ENCODE measurements at places on chromosomes 7 and 10.
A peak's percentile ranks its signal among the peaks of the same experiment; 100 is the strongest.

GRCh38 chr10:77012812-77013500, 624.7 kb downstream of the KCNMA1 start:
- DNase-seq, result no peak

- DNase-seq, result no peak
Observed at GRCh38 chr7:85014936-85015660, 171.8 kb downstream of the SEMA3D start.

- DNase-seq, result no peak
Observed at GRCh38 chr10:44989597-44990301, 11.0 kb upstream of the ZNF22 start.

DNA sequence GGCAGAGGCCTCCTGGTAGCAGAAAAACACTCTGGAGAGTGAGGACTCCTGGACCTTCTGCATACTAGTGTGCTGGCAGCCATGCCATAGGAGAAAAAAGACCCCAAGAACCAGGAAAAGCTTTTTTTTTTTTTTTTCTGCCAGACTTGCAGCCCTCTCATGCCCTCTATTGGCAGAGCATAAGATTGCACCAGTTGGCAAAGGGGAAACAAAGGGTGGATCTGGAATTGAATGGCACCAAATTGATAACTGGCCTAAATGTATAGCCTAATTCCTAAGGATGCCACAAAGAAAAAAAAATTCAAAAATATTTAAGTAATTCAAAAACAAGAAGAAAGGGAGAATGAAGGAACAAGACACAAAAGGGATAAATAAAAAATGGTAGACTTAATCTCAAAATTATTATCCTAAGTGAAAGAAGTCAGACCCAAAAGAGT, 112.5 kb upstream of the GHITM start:
- no peak for DNase-seq

- DNase-seq, result no peak
Observed at GRCh38 chr7:93890464-93891068, at the start of gene TFPI2. TFPI2 (minus strand) TSS chr7:93890753; CDS start chr7:93890678, 75 bp downstream.

DNA sequence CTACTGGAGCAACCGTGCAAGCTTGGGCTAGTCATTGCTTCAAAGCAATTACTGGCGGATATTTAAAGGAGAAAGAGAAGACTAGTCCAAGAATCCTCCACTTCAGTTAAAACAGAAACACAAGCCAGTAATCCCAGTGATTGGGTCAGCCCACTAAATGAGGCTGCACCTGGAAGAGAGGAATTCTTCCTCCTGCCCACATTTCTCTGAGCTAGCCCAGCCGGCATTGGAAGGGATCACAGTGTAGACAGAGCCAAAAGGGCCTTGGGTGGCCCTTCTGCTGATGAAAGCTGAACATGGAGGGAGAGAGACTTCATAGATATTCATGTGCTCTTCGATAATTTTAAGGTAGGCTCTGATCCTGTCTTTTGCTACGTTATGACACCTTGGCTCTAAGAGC, 228.4 kb downstream of the KIAA1217 start:
- no peak for DNase-seq

DNA sequence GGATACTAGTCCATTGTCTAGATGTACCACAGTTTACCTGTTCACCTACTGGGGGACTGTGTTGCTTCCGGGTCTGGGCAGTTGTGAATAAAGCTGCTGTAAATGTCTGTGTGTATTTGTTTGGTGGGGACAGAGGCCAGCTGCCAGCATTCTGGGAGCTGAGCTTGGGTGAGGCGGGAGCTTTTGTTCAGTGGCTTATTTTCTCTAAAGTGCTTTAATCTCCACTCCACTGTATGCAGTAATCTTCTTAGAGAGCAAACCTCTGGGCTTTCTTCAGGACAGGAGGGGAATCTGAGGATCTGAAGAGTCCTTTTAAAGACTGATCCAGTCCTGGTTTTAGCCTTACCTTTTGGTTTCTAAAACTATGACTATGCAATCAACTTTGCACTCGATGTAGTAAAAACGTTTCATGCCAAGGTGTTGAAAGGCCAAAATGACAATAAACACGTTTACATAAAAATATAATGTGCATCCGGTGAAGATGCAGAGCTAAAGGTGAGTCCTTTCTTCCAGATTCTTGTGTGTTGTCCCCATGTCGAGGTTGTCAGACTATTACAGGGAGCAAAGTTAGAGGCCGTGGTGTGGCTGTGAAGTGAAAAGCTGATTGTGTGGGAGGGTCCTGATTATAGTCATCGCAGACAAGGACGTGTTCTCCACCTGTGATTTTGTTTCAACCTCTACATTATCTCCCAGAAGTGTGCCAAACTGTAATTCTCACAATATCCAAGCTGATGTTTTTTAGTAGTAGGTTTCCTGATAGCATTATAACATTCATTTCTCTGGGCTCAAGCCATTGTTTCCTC, 279.8 kb downstream of the CAMK1D start:
- DNase-seq, result no peak

GRCh38 chr7:108222236-108222892, 92.2 kb upstream of the LAMB4 start:
- no peak for DNase-seq

DNA sequence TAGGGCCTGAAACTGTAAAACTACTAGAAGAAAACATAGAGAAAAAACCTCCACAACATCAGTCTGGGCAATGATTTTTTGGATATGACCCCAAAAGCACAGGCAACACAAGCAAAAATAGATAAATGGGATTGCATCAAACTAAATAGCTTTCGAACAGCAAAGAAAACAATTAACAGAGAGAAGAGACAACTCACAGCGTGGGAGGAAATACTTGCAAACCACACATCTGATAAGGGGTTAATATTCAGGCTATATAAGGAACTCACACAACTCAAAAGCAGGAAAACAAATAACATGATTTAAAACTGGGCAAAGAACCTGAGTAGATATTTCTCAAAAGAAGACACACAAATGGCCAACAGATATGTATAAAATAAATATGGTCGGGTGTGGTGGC, 7.7 kb upstream of the GSTK1 start:
- DNase-seq, result no peak

DNA sequence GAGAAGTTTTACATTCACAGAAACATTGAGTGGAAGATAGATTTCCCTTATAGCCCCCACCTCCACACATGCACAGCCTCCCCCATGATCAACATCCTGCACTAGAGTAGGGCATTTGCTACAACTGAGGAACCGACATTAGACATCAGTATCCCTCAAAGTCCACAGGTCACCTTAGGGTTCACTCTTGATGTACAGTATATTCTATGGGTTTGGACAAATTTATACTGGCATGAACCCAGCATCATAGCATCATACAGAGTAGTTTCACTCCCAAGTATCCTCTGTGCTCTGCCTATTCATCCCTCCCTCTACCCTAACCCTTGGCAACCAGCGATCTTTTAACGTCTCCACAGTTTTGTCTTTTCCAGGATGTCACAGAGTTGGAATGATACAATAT, 64.4 kb downstream of the VSTM4 start:
- no peak for DNase-seq

- DNase-seq, result no peak
Observed at GRCh38 chr7:137942484-137943115, 59.3 kb downstream of the CREB3L2 start.

GRCh38 chr10:49830846-49831245, 68.7 kb upstream of the OGDHL start:
- no peak for DNase-seq

DNA sequence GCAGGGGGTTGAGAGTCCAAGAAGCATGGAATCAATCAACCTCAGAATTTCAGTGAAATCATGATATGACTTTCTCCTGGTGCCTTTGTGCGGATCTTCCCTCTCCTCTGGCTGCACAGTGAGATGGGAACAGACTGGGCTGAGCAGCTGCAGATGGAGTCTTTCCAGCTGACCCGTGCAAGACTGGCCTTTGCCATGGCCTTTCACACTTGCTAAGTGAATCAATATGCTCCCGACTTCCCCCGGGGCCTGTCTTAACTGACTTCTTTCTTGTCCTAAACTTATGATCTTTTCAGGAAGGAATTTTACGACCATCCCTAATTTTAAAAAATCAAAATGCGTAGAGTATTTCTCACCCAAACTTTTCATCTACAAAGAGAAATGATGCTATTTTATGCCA, 469.9 kb downstream of the GALNT17 start:
- no peak for DNase-seq

- DNase-seq, result no peak
Observed at GRCh38 chr7:80370587-80370986, 141.3 kb downstream of the GNAT3 start.

GRCh38 chr7:100003711-100004661, 11.4 kb upstream of the ZKSCAN1 start:
- no peak for DNase-seq

GRCh38 chr7:42145539-42145938, 91.5 kb downstream of the GLI3 start:
- DNase-seq, result no peak

GRCh38 chr7:124171068-124171467, 138.2 kb upstream of the TMEM229A start:
- no peak for DNase-seq

DNA sequence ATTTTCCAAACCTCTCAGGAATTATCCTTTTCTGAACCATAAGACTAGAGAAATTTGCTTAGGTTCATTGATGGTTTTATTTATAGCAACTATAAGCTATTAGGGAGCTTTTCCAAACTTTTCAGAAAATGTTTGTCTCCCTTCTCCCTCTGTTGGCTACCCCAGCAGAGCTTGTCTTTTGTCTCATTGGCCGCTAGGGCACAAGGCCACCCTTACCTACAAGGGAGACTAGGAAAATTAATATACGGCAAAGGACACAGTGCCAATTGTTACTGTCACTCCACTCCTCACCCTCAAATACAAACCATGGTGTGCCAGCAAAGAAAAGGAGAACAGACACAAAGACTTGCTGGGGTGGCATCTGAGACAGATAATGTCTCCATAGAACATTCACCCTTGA, 471.4 kb downstream of the XPNPEP1 start:
- DNase-seq, result no peak

GRCh38 chr7:142797391-142798377, 26.9 kb downstream of the PRSS2 start:
- DNase-seq, result no peak

GRCh38 chr7:920351-921070, 34.0 kb downstream of the ADAP1 start:
- DNase-seq, result no peak

GRCh38 chr10:4267086-4267773, 482.2 kb upstream of the KLF6 start:
- no peak for DNase-seq

- no peak for DNase-seq
Observed at GRCh38 chr10:48934672-48935501, 4.8 kb downstream of the LRRC18 start.

DNA sequence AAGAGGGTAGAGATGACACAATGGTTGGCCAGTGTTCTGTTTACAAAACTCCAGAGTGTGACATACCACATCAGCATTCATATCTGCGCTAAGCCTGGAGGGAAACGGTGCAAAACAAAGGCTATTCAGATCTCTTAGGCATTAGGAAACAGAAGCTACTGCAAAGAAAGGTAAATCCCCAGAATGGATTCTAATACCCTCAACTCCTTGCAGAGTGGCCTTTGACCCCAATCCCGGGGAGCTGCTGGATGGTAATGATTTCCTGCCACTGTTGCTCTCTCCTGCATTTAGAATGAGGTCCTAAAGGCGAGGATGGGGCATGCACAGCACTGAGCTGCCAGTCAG, 65.2 kb downstream of the AOAH start:
- DNase-seq, result peak; percentile 37

DNA sequence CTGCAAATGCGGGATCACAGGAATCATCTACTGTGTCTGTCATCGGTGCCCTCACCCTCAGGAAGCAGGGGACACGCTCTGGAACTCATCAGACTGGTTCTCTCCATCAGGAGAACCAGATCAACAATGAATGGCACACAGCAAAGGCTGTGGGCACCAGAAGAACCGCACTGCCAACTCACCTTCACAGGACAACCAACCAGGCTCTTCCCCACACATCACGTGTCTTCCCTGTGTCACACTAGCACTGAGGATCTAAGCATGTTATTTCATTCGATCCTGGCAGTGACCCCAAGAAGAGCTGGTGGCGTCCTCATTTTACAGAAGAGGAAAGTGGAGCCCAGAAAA, 106.1 kb downstream of the TNS3 start:
- DNase-seq, result no peak

GRCh38 chr7:142177869-142178268, 66.4 kb downstream of the MGAM2 start:
- no peak for DNase-seq

DNA sequence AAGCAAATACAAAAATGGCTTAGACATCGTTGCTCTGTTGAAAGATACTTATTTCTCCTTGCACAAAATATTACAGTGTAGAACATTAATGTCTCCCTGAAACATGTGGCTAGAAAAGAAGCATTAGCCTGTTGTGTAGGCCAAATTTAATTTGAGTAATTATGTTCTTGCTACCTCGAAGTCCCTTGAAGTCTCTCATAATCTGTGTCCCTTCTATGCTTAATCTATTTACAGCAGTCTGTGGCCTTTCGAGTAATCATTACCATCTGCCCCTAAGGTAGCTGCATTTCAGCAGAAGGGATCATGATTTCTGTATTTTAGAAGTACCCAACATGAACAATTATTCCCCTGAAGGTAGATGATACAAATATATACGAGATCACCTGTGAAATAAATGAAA, 615.2 kb downstream of the GRM8 start:
- DNase-seq, result no peak

DNA sequence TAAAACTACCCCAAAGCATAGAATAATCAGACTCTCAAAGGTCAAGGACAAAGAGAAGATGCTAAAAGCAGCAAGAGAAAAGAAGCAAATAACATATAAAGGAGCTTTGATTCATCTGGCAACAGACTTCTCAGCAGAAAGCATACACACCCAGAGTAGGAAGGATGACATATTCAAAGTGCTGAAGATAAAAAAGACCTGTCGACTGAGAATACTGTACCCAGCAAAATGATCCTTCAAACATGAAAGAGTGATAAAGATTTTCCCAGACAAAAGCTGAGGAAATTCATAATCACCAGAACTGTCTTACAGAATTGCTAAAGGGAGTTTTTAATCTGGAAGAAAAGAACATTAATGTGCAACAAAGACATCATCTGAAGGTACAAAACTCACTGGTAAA, 14.9 kb downstream of the KCNK18 start:
- no peak for DNase-seq

- no peak for DNase-seq
Observed at GRCh38 chr7:47288060-47288459, 293.9 kb downstream of the TNS3 start.

DNA sequence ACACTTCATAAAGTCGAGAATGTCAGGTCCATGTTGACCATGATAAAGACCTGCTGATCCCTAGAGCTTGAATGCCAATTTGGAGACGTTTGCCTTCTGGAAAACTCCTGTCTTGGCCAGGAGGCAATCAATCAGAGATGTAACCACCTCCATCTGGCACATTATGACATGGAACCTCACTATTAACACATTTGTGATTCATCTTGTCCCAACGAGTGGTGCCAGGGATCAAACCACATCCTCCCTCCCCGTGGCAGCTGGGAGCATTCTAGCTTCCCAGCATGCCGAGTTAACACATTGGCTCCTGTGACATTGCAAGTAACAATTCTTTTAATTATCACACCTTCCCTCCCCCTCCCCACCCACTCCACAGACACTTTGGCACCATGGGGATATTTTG, 84.0 kb upstream of the PPP1R17 start:
- DNase-seq, result peak; percentile 7

- DNase-seq, result no peak
Observed at GRCh38 chr7:123126691-123127090, 73.1 kb downstream of the SLC13A1 start.

GRCh38 chr7:132450188-132450587, 126.1 kb downstream of the PLXNA4 start:
- DNase-seq, result no peak
